HS-5 (cell line): ENCODE measurements at places on chromosomes 13 and 19.
A peak's percentile ranks its signal among the peaks of the same experiment; 100 is the strongest.

- no peak for DNase-seq
Observed at GRCh38 chr19:4088975-4089374, 22.3 kb upstream of the ZBTB7A start.

GRCh38 chr13:66558506-66558905 lies 671.6 kb downstream of the PCDH9 start:
- DNase-seq = no peak

GRCh38 chr19:16938211-16938610 lies 49.4 kb downstream of the F2RL3 start:
- DNase-seq = no peak

DNA sequence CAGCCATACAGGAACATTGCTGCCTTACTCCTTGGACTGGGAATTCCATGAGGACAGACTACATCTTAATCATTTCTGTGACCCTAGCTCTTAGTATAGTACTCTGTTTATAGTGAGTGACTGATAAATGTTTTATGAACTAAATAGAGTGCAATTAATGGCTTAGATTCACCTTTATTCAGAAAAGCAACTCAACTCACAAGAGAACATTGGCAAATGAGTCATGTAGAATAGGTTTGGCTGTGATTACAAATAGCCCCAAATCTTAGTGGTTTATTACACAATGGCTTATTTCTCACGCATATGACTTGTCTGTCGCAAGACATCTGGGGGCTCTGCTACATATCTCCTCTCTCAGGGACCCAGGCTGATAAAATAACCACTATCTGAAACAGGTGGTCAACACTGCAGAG lies 121.6 kb upstream of the KL start:
- DNase-seq = no peak

- no peak for DNase-seq
Observed at GRCh38 chr19:46309056-46309455, 12.2 kb downstream of the HIF3A start.

GRCh38 chr19:33376423-33376822 lies 2.9 kb downstream of the CEBPG start:
- peak; percentile 67 for DNase-seq

DNA sequence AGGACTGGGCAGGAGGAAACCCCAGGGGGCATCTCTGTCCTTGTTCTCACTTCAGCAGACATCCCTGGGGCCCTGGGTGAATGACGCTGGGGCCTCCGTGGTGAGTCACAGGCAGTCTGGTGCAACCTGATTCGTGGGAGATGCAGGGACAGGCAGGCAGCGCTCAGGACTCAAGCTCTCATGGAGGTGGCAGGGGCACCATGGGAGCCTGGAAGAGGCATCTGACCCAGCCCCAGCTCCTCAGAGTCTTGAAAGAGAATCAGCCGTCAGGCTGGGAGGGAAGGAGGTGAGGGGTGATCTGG lies 14.0 kb upstream of the PTOV1 start:
- DNase-seq = no peak

GRCh38 chr13:36606060-36606459 lies 67.8 kb upstream of the SERTM1 start:
- no peak for DNase-seq

DNA sequence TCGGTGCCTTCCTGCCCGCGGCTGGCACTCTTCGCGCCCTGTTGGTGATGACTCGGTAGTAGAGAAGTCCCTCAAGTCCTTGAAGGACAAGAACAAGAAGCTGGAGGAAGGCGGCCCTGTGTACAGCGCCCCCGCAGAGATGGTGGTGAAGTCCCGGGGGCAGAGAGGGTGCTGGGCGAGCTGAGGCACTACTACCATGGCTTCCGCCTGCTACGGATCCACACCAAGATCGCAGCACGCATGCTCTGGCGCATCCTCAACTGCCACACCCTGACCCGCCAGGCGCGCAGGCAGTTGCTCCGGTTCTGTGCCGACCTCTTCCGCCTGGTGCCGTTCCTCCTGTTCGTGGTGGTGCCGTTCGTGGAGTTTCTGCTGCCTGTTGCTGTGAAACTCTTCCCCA lies 11.1 kb downstream of the ZSCAN1 start:
- DNase-seq = no peak
